ENCODE measurements at places on chromosomes 1 and 21.
A peak's percentile ranks its signal among the peaks of the same experiment; 100 is the strongest.

GRCh38 chr21:37208056-37208721 is 58.9 kb downstream of the VPS26C start:
- DNase-seq: no peak

GRCh38 chr1:27099587-27100334 is 55.2 kb downstream of the SLC9A1 start:
- DNase-seq: peak; percentile 56

- DNase-seq: no peak
Measured at GRCh38 chr1:164647211-164647610, 88.2 kb downstream of the PBX1 start.

DNA sequence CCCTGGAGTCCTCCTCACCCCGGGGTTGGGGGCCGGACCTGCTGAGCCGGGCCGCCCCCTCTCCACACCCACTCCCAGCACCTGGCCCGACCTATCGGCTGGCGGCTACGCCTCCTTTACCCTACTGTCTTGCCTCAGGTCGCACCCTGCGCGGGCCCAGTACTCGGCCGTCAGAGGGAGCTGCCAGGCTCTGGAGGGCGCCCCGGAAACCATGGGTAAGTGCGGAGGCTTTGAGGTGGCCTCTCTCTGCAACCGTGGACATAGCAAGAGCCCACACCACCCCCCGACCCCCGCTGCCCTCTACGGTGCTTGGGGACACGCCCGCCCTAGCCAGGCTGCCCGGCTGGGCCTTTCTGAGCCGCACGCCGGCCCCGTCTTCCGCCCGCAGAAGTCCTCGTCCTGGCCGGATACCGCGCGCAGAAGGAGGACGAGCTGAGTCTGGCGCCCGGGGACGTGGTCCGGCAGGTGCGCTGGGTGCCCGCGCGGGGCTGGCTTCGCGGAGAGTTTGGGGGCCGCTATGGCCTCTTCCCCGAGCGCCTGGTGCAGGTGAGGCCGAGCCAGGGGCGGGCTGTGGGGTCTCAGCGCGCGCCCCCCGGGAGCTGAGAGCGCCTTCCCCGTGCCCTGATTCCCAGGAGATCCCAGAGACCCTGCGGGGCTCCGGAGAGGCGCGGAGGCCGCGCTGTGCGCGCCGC is at the start of gene SH3D21:
SH3D21 (plus strand) TSS at position 159 of the 692 bp plus-strand sequence; CDS start at position 212, 53 bp downstream.
- DNase-seq: no peak

DNA sequence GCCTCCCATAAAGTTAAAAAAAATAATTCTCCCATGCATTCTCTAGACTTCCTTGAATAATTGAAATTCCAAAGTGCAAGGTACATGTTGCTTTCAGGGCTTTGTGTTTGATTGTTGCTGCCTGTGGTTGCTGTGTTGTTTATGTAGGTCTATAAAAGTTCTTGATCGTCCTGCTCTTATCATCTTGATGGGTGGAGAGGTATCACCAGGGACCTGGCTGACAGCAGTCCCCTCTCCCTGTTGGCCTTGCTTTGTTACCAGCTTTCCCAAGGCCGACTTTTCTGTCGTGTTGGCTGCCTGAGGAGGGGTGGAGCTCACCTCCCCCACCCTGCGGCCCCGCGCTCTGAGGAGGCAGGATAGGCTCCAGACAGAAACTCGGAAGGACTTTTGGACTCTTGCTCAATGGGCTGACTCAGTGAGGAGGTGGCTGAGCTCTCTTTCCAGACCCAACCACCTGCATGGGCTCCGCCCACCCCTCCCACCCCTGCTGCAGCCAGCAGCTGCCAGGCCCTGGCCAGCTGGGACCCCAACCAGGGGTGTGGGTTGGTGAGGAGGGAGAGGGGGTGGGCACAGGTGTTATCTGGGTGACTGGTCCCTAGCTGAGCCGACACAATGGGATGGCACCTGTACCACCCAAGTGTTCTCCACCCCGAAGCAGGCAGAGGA is 2.0 kb downstream of the INAVA start:
- DNase-seq: peak; percentile 63

- peak; percentile 56 for DNase-seq
Measured at GRCh38 chr1:203408486-203409481, 57.9 kb upstream of the FMOD start.

DNA sequence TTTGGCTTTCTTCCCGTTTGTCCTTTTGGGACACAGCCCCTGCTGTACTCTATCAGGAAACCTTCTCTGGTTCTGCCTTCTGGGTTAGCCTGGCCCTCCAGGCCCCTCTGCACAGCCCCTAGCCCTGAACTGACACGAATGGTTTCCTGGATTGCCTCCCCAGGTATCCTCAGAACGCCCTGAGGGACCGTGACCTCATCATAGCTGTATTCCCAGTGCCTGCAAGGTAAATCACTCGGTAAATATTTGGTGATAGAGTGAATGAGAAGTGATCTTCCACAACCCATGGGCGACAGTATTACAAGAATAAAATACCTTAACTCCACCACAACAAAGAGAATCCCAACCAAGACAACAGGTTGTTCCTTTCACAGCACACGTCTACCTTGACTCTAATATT is 637.2 kb downstream of the SMYD3 start:
- no peak for DNase-seq

DNA sequence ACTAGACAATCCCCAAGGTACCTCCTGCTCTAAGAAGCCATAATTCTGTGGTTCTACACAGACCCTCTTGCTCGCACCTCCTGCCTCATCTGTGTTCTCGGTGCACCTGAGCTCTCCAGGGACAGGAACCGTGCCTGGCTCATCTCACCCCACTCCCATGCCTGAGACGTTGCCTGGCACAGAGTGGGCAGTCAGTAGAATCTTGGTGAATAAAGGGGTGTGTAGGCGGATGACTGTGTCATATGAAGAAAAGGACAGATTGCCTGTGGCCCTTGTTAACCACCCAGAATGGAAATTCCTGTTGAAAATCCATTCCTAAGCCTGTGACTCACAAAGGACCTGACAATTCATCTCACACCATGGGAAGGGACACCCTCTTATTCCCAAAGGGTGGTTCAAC is 92.9 kb downstream of the KCNN3 start:
- DNase-seq: no peak

- DNase-seq: no peak
Measured at GRCh38 chr21:39209334-39209688, 26.1 kb upstream of the PSMG1 start.

DNA sequence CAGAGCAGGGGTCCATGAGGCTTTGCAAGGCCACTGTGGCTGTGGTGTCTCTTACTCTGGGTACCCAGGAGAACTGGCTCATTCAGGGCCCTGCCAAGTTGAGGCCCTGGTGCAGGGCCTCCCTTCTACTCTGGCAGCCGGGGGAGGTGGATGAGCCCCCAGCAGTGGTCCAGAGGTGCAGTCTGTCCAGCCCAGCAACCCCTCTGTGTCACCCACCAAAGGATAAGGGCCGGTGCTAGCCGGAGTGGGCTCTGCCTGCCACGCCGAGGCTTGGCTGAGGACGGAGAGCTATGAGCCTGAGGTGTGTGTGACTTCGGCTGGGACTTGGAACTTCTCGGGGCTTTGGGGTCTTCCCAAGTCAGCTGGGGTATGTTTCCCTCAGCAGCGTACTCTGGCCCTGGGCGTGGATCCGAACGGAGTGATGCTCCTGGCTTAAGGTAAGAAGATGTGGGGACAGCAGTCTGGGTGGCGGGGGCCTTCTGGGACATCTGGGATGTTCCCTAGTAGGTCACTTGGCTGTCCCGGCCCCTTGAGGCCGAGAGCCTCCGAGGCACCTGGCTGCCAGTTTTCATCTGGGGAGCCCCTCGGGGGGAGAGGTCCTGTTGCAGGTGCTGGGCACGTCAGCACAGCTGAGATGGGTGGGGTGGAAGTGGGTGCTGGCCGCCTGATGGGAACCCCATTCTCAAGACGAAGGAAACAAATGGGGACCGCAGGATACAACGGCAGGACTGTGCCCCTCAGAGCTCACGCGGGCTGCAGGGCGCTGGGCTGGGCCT is 25.9 kb downstream of the RUNX3 start:
- DNase-seq: no peak

GRCh38 chr1:111370871-111371270 is 56.7 kb downstream of the OVGP1 start:
- DNase-seq: no peak

DNA sequence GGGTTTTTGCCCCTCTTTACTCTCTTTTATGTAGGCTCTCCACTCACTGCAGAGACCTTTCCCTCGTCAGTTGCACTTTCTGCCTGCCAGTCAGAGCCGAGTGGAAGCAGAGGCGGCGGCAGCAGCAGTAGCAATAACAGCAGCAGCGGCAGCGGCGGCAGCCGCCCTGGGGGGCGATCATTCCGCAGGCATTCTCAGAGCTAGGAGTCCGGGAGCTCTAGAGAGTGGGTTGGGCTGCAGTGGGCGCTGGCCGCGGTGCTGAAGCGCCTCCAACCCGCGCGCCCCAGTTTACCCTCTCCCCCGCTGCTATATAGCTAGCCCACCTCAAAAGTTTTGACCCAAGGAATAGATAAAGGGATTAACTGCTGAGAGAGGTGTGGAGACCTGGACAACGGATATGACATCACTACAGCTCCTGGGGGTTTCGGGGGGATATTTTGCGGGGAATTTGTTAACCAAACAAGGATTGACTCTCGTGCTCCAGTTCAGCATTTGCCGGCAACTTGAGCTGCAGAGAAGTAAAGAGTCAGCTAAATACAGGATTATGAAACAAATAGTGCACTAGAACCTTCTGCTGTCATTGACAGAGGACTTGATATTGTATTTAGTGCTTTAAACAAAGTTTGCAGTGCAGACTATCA is at the start of gene OLFM3:
OLFM3 (minus strand) TSS at position 102 of the 641 bp plus-strand sequence.
- peak; percentile 9 for DNase-seq

- DNase-seq: peak; percentile 59
Measured at GRCh38 chr1:201739492-201740085, 89.4 kb upstream of the IPO9 start.

GRCh38 chr1:53421208-53421607 is 38.0 kb upstream of the DMRTB1 start:
- DNase-seq: no peak

GRCh38 chr1:201686714-201687455 is 142.1 kb upstream of the IPO9 start:
- no peak for DNase-seq

DNA sequence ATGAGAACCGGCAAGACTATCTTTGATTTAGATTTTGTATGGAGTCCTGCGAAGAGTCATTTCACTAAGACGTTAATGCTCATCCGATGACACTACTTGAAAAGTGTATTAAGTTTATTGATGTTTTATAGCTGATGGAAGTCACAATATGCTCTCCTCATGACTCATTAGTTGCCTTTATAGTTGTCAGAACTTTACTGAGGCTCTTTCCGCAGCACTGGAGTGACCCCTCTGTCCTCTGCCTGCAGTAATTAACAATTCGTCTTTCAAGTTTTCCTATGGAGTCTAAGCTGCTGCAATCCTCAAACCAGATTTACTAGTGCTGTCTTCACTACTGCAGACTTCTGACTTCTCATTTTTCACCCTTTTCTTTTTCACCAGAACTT is 853 bp downstream of the USP16 start:
- peak; percentile 59 for DNase-seq

DNA sequence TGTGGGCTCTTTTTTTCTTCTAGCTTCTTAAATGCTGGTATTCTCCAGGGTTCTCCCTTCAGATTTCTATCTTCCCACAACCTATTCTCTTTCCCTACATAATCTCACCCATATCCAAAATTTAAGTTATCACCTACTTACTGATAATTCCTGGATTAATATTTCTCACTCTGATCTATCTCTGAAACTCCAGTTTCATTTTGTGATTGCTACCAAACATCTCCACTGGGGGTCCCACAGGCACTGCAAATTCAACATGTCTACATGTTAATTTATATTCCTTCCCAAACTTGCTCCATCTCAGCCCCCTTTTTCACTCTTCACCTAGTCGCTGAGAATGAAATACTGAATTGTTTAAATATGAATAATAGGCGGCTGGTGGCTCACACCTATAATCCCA is 9.9 kb upstream of the C1orf141 start:
- peak; percentile 17 for DNase-seq

GRCh38 chr21:15754640-15755039 is 24.9 kb downstream of the USP25 start:
- DNase-seq: peak; percentile 83

DNA sequence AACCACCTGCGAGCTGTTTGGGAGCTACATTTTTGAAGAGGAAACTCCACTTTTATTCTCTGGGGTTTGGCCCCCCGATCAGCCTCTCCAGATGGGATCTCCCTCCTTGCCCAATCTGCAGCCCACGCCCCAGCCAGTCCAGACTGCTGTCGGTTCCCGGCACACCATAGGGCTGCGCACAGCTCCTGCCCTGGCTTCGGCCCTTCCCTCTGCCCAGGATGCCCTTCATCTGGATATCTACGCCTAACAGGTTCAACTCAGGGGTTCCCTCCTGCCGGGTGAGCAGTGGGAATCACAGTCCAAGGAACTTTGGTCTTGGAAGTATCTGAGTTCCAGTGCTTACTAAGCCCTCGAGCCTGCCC is 135.3 kb downstream of the KAZN start:
- no peak for DNase-seq

- DNase-seq: no peak
Measured at GRCh38 chr1:44828003-44828651, 14.9 kb downstream of the PTCH2 start.

- no peak for DNase-seq
Measured at GRCh38 chr21:32764186-32764585, 7.4 kb downstream of the PAXBP1 start.

GRCh38 chr1:29599071-29599470 is 362.7 kb downstream of the PTPRU start:
- DNase-seq: no peak

- DNase-seq: no peak
Measured at GRCh38 chr1:205519541-205520131, 15.2 kb downstream of the CDK18 start.

DNA sequence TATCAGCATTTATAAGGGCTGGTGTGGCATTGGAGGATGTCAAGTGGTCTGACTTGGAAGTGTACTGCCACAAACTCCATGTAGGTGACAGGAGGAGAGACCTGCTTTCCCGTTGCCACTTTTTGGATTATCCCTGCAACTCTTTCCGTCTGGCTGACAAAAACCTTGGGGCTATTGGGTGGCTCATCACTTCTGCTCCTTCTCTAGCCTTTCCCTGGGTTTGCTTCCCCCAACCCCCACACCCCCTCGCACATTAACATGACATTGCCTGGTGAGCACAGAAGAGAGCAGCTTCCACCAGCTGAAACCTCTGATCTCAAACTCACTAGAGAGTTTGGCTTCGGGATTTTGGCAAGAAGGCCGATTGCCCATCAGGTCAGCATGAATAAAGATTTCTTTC is 39.2 kb downstream of the PROX1 start:
- DNase-seq: no peak

- no peak for DNase-seq
Measured at GRCh38 chr1:109733236-109733870, 7.5 kb downstream of the GSTM3 start.
